Cerebellum (tissue), 4 donors: ENCODE measurements at places on chromosomes 13 and 19. TPM values are rescaled to one million over a fixed set of nuclear protein-coding genes. Genes with fewer than 3 reads are reported as not detected.
A peak's percentile ranks its signal among the peaks of the same experiment; 100 is the strongest.

GRCh38 chr19:13100031-13100588, 2.5 kb downstream of the LYL1 start:
- DNase-seq, result no peak

DNA sequence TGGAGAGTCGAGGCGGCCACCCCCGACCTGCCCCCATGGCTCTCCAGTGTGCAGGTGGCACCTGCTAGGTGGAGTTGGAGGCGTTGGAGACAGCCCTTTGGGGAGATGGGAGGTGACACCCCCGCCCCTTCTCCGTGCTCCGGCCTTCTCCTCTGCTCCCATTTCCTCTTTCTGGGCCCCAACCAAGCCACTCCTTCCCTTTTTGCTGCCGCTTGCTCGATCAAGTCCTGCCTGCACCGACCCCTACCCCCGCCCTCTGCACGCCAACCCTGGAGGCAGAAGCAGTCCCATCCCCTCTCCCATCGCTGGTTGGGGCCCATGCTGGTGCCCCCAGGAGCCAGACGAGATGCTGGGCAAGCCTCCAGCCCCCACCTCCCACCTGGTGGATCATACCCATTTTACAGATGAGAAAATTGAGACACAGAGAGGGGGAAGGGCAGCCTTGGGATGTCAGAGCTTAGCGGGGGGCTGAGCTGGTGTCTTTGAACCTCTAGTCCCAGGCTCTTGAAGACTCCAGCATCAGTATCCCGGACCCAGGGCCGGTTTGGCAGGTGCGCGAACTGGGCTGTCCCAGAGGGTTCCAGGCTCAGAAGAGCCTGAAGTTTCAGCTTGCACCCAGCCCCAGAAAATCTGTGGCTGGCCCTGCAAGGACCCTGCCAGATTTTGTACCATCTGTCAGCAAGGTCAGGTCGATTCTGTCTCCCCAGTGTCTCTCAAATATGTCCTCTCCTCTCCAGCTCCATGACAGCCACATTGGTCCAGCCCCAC, 10.3 kb downstream of the GNA15 start:
- DNase-seq, result no peak

- no peak for DNase-seq
Observed at GRCh38 chr19:18282021-18282787, 782 bp upstream of the JUND start.

- DNase-seq, result no peak
Observed at GRCh38 chr19:13693889-13694288, 70.4 kb upstream of the MRI1 start.

DNA sequence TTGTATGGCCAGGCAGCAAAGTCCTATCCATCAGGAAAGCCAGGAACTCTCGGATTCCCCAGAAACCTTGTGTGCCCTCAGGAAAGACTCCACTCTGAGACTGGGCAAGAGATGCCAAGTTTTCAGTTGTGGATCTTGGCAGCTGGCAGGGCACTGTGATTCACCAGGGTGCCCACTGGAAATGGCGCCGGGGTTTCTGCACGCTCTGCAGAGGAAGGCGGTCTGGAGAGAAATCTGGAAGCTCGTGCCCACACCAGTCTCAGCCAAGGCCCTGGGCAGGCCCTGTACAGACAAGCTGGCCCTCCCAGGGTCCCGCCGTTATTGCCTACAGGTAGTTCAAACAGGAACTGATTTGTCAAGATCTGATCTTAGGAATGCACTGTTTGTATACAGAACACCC, 4.9 kb downstream of the NAPA start:
- no peak for DNase-seq

GRCh38 chr13:20669162-20669561, 34.3 kb upstream of the IL17D start:
- DNase-seq, result no peak

DNA sequence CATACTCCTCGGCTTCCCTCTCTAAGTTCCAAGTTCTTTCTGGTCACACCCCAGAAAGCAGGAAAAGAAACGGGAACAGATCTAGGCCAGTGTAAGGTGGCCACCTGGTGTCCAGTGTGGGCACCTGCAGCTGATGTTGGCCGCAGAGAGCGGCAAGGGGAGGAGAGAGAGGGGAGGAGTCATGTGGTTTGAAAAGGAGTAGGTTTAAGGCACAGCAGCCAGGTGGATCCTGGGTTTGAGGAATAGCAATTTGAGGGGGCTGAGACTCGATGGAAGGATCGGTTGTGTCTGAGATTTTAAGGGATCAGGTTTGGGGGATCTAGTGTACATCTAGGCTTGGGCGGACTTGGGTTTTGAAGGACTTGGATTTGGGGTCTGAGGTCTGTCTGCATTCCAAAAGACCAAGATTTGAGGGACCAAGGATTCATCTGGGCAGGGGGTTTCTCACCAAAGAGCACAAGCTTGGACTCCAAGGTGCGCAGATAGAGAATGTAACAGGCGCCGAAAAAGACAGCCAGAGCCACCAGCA, 1.2 kb downstream of the RABAC1 start:
- DNase-seq, result peak; percentile 85

DNA sequence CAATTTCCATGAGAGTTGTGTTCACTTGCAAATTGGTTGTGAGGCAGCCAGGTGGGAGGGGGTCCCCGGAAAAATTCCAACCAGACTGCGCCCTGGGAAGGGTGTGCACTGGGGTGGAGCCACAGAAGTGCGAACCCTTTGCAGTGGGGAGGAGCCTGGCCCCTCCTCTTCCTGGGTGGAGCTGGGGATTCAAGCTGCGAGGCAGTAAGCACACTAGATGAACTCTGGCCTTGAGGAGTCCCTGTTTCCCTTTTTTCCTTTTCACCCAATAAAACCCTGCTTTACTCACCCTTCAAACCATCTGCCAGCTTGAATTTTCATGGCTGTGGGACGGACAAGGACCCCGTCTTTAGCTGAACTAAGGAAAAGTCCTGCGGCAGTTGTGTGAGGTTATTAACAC, 31.0 kb upstream of the MBNL2 start:
- no peak for DNase-seq

DNA sequence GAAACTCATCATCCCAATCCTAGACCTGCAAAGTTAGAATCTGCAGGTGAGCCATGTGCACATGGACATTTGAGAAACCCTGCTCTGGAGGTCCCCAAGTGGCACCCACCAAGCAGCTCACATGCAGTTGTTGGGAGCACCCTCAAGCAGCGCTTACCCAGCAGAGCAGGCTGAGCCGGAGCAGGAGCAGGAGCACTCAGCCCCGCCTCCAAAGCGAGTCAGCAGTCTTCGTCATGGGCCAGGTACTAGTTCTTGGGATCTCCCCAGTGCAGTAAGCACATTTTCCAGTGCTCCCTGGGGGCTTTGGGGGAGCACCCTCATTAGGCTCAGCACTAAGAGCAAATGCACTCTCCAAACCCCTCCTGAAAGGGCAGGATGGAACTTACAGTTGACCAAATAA, 572.7 kb downstream of the IRS2 start:
- no peak for DNase-seq

- no peak for DNase-seq
Observed at GRCh38 chr13:20134732-20135131, 26.1 kb downstream of the GJA3 start.

- no peak for DNase-seq
Observed at GRCh38 chr13:112465251-112466131, 89.3 kb downstream of the SPACA7 start.

GRCh38 chr19:870963-871401, 11.5 kb downstream of the CFD start:
- no peak for DNase-seq

DNA sequence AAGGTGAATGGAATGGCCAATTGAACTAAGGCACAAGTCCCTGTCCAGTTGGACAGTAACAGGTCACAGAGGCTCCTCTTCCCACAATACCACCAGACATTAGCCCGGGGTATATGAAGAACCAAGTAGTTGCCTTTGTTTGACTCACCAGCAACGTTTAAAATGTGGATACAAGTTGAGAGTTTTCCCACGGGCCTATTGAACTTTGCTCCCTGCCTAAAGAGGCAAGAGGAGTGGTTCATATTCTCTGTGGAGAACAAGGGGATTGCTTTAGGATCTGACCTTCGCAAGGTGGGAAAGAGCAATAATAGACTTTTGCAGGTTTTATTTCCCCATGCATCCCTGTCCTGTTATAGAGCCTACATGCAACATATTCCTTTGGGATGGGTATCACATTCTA, 177.2 kb downstream of the POU4F1 start:
- no peak for DNase-seq

DNA sequence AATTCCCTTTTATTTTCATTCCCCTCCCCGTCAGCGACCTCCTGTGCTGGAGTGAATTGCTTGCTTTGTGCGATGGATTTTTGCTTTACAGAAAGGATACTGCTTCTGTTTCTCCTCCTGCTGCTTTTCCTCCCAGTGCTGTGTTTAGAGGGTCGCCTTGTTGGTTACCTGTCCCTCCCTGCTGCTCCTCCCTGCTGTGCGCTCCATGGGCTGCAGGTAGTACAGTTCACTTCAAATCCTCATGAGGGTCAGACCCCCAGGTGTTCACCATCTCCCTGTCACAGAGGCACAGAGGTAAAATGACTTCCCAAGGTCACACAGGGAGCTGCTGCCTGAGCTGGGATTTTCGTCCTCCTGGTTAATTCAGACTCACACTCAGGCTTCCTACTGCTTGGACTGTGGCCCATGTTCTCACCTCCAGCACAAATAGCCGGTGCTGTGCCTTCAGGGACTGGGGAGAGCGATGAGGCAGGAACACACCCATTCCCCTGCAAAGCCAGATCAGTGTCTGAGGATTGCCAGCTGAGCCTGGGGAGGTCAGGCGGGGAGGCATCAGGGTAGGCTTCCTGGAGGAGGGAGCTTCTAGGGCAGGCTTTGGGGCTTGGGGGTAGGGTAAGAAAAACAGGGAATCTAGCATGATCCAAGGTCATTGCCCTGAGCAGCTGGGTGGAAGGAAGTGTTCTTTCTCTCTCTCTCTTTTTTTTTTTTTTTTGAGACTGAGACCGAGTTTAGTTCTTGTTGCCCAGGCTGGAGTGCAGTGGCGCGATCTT, 14.4 kb downstream of the BICRA start:
- no peak for DNase-seq

- no peak for DNase-seq
Observed at GRCh38 chr19:8129061-8129618, 20.3 kb downstream of the FBN3 start.

GRCh38 chr13:28540612-28541011, 45.7 kb upstream of the FLT1 start:
- no peak for DNase-seq

DNA sequence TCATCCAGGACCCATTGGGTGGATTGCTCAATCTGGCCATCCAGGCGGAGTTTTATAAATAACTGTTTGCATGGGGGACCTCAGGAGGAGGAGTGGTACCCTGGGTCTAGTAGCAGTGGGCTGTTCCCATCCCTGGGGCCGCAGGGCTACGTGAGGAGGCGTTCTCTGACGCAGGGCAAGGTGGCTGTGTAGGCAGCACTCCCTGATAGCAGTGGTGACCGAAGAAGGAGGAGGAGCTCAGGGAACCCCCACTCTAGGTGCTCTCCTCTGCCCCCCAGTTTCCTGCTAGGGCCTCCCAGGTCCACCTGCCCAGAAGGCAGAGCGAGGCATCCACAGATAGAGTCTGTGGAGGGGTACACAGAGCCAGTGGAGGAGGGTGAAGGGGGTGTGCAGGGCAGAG, 64.1 kb downstream of the CCNE1 start:
- no peak for DNase-seq

- no peak for DNase-seq
Observed at GRCh38 chr13:27523346-27524073, 73.1 kb upstream of the MTIF3 start.

DNA sequence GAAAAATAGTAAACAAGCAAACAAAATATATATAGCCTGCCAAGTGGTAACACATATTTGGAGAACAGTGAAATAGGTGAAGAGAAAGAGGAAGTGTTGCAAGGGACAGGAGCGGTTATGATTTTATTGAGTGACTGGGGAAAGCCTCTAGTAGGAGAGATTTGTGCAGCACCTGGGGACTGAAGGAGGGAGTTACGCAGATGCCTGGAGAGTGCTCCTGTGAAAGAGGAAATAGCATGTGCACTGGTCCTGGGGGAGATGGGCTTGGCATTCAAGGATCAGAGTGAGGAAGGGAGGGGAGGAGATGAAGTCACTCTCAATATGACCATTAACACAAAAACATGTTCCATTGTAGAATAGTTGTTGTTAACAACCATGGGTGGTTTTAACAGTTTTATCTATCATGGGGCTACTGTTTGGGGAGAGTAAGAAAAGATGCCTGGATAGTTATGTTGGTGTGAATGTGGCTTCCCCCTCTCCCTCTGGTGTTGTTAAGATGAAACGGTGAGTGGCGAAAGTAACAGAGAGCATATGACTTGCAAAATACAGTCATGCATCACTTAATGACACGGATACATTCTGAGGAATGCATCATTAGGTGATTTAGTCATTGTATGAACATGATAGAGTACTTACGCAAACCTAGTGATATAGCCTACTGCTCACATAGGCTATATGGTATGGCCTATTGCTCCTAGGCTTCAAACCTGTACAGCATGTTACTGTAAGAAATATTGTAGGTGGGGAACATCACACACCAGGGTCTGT, 251.7 kb upstream of the ARGLU1 start:
- no peak for DNase-seq

DNA sequence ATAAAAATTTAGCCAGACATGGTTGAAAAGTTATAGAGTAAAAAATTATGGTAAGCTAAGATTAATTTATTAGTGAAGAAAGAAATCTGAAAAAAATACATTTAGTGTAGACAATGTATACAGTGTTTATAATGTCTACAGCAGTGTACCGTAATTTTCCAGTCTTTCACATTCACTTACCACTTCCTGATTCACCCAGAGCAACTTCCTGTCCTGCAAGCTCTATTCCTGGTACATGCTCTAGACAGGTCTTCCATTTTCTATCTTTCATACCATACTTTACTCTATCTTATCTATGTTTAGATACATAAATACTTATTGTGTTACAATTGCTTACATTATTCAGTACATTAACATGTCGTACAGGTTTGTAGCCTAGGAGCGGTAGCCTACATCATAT, 1387.8 kb upstream of the ATXN8OS start:
- DNase-seq, result no peak

- no peak for DNase-seq
Observed at GRCh38 chr19:29658221-29658991, 6.9 kb upstream of the PLEKHF1 start.

BRME1 gene
- 8.6 TPM for total RNA-seq

SPACA4 gene
- not detected for total RNA-seq

TBXA2R gene
- 0.45 TPM for total RNA-seq
